EH (cell line): ENCODE measurements at places on chromosomes 2 and 18.

DNA sequence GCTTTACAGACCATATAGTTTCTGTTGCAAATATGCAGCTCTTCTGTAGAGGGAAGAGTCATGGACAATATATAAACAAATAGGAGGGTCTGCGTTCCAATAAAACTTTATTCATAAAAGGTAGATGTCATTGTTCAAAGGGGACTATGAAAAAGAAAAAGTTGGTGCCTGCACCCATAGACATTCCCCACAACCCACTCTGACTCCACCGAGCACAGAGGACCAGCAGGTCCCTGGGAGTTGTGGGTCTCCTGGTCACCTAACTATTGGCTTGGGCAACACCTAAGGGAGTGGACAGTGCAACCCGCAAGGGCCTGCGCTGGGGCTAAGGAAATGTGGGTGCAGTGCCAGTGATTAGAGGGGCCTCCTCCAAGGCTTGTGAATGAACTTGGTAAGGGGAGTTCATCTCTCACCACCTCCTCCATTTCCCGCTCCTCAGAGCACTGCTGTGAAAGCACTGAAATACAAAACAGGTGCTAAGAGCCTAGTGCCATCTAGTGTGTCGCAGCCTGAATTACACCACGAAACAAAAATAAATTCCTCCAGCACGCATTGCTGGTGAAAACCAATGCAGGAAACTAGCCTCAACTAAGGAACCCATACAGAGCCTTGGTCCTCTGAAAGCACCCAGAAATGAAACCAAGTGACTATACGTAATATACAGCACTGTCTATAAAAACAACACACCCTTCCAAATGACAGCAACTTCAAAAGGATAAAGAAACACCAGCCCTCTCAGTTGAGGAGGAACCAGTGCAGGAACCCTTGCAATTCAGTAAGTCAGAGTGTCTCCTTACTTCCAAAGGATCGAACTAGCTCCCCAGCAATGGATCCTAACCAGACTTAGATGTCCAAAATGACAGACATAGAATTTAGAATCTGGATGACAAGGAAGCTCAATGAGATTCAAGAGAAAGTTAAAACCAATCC lies 166.6 kb downstream of the RNF144A start:
- peak; percentile 46 for DNase-seq

- no peak for DNase-seq
Measured at GRCh38 chr2:1941556-1941955, 197.2 kb upstream of the PXDN start.

GRCh38 chr2:227612546-227613271 lies 1.9 kb downstream of the SCYGR3 start:
- DNase-seq, result no peak

- DNase-seq, result no peak
Measured at GRCh38 chr2:156702541-156702940, 266.4 kb downstream of the GPD2 start.

- peak; percentile 60 for DNase-seq
Measured at GRCh38 chr2:73105511-73105971, 7.2 kb downstream of the RAB11FIP5 start.

DNA sequence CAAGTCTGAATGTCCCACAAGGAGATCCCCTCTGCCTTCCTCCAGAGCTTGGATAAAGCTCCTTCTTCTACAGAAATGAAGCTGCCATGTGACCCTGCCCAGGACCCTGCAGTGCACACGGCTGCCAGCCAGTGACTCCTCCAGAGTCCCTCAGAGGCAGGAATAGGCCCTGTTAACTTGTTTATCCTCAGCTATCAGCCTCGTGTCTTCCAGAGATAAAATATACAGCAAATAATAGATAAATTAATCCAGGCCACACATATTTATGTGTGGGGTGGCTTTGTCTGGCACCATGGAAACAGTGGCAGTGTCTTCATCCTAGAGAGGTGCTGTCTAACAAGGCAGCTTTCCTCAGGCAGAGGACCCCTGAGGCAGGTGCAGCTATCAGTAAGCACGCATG lies 66.7 kb downstream of the TMEM18 start:
- no peak for DNase-seq

DNA sequence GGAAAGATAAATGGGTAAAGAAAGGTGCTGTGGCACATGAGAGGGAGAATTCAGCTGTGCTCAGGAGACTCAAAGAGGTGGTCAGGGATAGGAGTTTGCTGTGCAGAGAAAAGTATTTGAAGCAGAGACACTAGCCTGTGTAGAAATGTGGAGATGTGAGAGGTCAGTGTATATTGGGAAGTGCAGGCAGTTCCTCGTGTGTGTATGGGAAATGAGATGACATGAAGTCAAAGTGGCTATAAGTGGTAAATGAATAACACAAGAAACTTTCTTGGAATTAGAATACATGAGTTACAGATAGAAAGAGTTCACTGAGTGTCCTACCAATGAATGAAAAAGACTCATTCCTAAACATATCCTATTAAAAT lies 11.6 kb downstream of the MAP3K20 start:
- peak; percentile 86 for DNase-seq

DNA sequence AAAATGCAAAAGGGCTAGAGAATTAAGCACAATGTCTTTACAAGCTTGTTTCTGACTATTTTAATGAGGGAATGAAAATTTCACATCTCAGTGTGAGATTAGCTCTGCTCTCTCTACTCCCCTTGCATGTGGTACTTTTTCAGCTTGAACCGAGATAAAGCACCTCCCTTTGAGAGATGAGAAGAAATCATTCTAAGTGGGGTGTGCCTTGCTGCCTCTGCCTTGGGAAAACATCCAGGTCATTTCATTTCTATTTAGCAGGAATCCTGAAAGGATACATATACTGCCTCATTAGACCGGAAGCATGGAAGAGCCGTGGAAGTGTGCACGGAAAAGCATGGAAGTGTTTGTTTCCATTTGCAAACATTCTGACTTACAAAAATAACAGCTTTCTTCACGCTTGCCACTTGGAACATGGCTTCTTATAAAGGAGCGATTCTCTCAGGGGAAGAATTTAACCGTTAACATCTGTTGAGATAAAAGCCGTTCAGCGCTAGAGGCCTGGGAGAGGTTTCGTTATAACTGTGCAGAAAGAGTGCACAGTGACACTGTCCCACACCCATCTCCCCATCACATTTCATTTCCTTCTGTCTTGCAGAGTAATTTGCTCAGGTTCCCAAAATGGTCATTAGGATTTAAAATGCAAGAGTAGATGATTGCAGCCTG lies 16.7 kb downstream of the NOSTRIN start:
- peak; percentile 3 for DNase-seq

GRCh38 chr2:214543386-214543955 lies 132.6 kb downstream of the VWC2L start:
- peak; percentile 44 for DNase-seq

DNA sequence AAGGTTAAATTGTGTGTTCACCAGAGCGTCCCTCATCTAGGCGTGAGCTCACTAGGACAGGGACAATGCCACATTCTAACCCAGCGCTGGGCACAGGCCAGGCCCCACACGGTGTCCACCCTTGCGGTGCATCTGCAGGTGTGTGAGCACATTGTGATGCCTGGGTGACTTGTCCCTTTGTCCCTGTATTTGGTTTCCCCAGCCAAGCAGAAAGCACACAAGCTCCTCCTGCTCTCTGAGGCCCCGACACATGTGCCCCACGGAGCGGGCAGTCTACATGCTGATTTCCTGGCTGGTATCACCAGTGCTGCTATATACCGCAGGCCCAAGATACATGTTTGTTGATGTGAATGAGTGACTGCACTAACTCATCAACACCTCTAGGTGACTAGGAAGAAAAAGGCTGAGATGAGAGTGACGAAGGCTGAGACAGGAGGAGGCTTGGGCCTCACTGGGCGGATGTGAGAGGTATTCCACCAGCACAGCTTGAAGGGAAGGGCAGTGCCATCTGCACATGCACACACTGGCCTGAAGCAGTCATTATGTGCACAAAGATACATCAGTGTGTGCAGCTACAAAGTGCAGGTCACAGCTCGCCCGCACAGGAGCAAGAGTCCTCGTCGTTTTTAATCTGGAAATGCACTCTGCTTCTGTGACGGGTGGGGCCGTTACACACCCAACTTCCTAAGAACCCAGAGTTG lies 205.9 kb downstream of the EIPR1 start:
- DNase-seq, result no peak

DNA sequence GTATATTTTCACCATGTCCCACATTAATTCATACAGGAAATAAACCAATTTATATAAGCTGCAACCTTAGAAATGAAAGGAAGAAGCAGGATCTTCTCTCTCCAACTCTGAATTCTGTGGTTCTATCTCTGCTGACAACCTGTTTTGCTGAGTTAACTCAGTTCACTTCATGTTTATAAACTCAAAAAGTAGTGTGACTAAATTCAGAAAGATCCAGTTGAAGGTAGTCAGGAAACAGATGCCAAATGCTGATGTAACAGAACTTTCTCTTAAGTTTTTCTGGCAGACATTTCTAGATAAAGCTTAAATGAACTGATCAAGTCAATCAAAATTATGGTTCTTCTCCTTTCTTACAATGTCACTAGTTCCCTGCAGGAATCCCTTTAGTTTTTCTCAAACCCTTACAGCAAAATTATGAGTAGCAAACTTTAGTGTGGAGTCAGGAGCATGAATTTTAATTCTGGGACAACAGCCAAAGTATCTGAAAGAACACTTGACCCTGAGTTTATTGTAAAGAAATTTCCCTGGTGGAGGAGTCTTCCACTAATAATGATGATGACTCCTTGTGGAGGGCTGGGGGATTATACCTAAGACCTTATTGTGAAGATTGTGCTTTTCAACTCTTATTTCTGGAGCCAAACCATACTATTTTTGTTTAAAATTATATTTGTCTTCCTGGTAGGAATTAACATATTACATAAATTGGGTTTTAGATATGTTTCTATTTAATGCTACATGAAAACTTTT lies 216.9 kb downstream of the MYO3B start:
- DNase-seq, result no peak

DNA sequence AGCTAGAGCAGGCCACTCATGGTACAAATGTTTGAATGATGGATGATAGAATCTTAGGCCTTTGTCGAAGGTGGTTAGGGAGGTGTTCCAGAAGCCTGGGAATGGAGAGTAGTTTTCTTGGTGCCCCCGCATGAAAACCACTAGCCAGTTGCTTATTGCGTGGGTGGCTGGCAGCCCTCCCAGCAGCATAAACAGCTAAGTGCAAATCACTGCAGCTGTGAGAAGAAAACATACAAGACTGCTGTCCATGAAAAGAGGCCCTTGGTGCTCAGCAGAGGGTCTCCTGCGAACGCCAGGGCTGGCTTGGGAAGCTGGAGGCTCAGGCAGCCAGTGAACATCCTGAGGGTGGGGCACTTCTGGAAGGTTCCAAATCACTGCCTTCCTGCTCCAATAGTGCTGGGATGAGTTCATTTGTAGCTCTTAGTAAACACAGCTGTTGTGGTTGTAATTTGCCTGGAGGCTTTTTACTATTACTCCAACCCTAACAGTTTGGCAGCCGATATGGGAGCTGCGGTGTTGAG lies 118.8 kb downstream of the MGAT5 start:
- peak; percentile 95 for DNase-seq
